ENCODE measurements at places on chromosomes 7 and 10. TPM values are rescaled to one million over a fixed set of nuclear protein-coding genes. Genes with fewer than 3 reads are reported as not detected.
A peak's percentile ranks its signal among the peaks of the same experiment; 100 is the strongest.

DNA sequence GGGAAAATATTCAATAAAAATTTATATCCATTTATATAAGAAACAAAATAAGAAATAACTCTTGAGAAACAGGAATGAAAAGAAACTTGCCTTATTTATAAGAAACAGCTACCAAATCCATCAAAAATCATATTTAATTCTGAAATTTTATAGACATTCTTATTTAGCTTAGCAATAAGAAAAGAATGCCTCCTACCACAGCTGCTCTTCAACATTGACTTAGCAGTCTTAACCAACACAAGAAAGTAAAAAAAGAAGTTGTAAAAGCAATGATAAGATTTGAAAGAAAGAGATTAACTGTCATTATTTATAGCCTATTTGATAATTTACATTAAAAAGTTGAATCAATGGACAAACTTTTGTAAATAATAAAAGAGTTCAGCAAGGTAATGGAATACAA lies 212.8 kb downstream of the ZNF365 start:
- no peak for DNase-seq

GRCh38 chr10:51716981-51717380 lies 17.6 kb upstream of the CSTF2T start:
- DNase-seq, result no peak

DNA sequence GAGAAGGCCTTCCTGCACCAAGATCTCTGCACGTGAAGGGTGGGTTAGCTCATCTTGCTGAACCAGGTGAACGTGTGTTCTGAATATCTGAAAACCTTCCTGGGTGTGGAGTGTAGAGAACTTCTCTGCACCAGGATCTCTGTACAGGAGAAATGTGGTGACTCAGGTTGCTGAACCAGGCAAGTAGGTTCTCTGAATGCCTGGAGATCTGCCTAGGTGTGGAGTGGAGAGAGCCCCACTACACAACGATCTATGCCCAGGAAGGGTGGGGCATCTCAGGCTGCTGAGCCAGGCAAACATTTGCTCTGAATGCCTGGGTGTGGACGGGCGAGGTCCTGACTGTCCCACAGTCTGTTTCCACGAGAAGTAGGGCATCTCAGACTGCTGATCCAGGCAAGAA lies 1002.3 kb upstream of the KCND2 start:
- DNase-seq, result no peak

GRCh38 chr7:114158275-114158674 lies 239.5 kb upstream of the PPP1R3A start:
- DNase-seq, result no peak

- no peak for DNase-seq
These were observed 494.1 kb upstream of the SEMA3A start for GRCh38 chr7:84688671-84689070.

DNA sequence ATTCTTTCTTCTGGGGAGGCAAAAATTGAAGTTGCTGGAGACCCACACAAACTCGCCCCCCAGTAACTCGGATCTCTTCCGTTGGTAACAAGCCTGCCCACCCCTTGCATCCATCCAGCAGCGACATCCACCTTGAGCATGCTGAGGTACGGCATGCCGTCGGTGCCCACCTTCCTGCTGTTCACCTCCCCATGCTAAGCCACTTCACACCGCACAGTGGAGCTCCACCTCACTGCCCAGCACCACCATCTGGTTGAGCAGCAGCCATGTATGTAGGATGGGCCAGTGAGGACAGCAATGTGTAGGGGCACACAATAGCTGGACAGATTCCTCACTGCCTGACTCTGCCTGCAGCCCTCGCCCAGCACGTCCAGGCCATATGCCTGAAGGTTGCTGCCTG lies 138.1 kb upstream of the ZNF92 start:
- DNase-seq, result no peak

DNA sequence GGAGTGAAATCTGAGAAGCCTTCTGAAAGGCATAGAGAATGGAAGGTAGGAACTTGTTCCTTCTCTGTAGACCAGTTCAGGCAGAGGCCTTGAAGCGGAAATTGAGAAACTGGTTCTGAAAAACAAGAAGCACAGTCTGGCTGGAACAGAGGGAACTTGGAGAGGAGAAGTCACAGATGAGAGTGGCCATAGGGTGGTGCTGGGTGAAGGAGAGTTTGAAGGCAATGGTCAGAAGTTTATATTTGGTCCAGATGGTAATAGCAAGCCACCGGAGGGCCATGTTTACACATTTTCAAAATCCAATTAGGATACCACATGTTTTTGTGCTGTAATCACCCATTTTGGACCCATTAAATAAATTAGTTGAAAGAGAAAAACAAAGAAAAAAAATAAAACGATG lies 692.5 kb downstream of the INHBA start:
- no peak for DNase-seq

DNA sequence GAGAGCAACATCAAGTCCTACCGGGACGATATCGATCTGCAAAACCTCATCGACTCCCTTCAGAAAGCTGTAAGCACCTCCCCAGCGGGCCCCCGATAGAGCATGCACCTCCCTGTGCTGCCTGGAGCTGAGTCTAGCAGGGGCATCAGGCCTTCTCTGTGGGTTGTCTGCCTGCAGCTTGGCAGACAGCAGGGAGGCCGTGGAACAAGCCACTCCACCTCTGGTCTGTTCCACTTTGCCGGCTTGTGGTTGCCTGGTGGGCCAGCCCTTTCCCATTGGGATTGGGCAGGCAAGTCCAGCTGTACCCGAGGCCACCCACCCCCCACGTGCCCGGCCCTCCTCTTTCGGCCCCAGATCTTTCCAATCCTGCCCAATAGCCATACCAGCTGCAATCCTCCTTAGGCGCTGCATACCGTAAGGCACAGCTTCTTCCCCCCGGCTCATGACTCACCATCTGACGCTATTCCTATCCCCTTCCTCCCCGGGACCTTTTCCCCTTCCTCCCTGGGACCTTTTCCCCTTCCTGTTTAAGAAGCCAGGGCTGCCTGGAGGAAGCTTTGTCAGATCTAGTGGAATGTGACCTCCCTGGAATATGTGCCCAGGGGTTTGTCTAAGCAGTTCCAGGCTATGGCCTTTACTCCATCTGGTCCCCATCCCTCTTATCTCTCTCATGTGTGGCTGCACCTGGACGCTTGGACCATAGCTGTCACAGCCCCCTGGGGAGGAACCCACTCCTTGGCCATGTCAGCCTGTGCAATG lies 28.1 kb upstream of the SH2D4B start:
- DNase-seq, result peak; percentile 67

DNA sequence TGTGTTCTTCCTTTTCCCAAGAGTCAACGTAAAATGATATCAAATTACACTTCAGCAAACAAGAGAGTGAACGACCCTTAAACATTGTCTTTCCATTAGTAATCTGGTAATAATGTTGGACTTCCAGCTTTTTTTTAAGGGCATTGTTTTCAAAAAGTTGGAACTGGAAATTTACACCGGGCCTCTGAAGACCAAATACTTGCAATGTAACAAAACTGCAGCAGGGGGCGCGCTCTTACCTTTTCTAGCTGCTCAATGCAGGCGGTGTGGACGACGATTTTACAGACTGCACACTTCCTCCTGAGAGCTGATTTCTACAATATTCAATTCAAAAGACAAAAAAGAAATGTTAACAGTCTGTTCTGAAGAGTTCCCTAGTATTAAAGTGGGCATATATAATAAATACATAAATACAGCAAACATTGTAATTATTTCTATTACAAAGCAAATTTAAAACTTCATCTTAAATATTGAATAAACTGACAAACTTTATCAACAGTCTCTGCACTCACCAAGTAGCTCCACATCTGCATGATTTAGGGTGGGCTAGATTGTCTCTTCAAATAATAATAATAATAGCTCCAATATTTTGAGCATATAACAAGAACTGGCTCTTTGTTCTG lies 190.4 kb downstream of the DGKI start:
- peak; percentile 80 for DNase-seq

- DNase-seq, result no peak
These were observed 110.1 kb upstream of the POM121L12 start for GRCh38 chr7:52925332-52925731.

- DNase-seq, result peak; percentile 83
These were observed 327.6 kb downstream of the TNS3 start for GRCh38 chr7:47254081-47254977.

DNA sequence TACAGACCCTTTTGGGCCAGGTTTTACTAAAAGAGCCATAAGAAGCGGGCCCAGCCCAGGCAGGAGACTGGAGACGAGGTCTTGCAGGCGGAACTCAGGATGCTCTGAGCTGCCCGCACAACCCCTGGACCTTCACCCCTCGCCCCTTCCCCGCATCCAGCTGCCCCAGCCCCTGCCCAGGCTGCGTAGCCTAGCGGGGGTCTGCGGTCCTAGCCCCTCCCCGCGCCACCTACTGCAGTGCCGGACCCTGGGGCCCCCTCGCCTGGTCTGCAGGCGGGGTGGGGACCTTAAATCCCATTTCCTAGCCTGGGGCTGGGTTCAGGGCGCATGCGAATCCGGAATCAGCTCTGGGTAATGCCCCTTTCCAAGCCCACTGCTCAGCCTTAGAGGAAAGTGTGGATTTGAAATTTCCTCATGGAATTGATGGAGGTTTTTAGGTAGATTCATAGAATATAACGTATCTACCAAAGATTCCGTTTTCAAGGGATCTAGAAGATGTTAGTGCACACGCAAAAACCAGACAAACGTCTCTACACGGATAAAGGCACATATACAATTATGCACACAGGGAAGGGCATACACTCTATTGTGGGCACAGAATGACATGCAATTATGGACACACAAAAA lies 546 bp upstream of the HOXA3 start:
- no peak for DNase-seq

- no peak for DNase-seq
These were observed 292.0 kb downstream of the PHTF2 start for GRCh38 chr7:78090616-78091015.

GRCh38 chr10:31623947-31624346 lies 304.7 kb downstream of the ARHGAP12 start:
- no peak for DNase-seq

DNA sequence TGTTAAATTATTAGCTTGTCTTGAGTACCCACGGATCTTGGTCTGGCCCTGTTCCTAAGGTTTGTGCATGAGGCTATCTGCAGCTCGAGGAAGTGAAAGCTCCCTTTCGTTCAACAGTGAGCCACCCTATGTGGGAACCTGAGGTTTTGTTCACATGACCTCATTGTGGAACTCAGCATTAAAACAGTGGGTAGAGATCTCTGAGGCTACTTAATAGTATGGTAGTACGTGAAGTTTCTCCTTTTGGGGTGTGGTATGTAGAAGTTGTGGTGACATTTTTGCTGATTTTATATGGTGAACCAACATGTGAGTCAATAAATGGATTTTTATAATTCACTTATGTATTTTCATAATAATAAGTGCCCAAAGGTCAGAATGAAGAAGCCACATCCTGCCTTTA lies 252.7 kb upstream of the FERD3L start:
- no peak for DNase-seq

DNA sequence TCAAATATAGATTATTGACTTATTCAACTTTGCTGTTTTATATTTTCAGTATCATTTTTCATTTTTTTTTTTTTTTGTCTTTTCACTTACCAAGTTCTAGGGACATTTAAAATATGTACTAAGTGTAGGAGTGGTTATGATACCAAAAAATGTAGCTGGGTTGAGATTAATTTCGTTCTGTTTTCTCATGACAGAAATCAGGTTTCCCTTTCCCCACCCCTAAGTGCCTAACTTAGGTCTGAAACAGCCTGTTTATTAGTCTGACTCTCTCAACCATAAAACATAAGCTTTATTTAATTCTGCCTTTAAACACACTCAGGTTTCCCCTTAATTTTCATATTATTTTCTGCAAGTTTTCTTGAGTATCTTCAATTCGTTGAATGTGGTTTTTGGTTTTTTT lies 22.1 kb downstream of the TMEM106B start:
- DNase-seq, result no peak

GRCh38 chr10:30992681-30993080 lies 39.0 kb downstream of the ZNF438 start:
- no peak for DNase-seq

GRCh38 chr7:108037140-108037539 lies 34.2 kb upstream of the LAMB1 start:
- DNase-seq, result no peak

- no peak for DNase-seq
These were observed 18.1 kb upstream of the DAGLB start for GRCh38 chr7:6465862-6466261.

DNA sequence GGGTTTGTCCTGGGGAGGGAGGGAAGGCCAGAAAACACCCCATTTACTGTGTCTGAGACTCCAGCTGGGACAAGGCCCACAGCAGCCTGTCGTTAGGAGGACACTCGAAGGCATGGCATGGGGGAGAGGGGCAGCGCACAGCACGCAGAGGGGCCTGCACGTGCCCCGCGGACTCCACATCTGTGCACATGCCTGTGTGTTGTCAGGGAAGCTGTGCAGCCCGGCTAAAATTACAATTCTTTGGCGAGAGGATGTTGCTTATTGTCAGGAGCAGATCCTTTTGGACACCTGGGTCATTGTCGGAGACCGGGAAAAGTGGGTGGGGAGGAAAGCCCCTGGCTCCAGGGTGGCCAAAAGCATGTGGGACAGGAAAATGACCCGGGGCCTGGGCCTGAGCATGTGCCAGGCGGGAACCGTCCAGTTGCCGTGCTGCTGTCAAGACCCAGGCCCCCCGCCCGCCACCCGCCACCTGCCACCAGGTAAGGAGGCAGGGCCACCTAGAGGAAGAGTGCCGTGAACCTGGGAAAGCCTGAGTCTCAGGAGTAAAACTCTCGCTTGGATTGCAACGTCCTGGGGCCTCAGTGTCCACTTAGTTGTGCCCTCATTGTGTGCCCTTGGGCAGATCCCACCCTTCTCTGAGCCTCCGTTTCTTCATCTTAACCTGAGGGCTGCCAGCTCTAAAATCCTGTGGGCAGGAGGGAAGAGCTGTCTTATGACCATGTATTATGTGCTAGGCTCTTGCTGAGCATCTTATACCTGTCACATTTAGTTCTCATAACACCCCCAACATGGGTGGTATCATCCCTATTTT lies 7.2 kb downstream of the VSIR start:
- DNase-seq, result peak; percentile 40

The KIAA1549 gene
- 1.5 TPM for total RNA-seq

The TAS2R4 gene
- 0.29 TPM for total RNA-seq

The SMARCD3 gene
- 31.2 TPM for total RNA-seq

The CEP55 gene
- 13.8 TPM for total RNA-seq

The GJD4 gene
- not detected for total RNA-seq

The ZKSCAN5 gene
- total RNA-seq, result 3.1 TPM

The A1CF gene
- total RNA-seq, result under 0.01 TPM

The MOGAT3 gene
- total RNA-seq, result not detected

The HECW1 gene
- not detected for total RNA-seq

The ENTPD1 gene
- total RNA-seq, result 54.1 TPM

The ASNS gene
- not detected for total RNA-seq

The TMEM139 gene
- total RNA-seq, result 11.1 TPM

All from uterus (tissue), 4 donors.